ENCODE measurements at places on chromosomes 16 and 17. TPM values are rescaled to one million over a fixed set of nuclear protein-coding genes. Genes with fewer than 3 reads are reported as not detected.
A peak's percentile ranks its signal among the peaks of the same experiment; 100 is the strongest.

- DNase-seq, result no peak
Observed at GRCh38 chr17:2611627-2612026, 18.2 kb downstream of the PAFAH1B1 start.

GRCh38 chr16:58661199-58661830 lies 23.3 kb downstream of the SLC38A7 start:
- peak; percentile 78 for DNase-seq

Gene KRTAP3-2
- not detected for polyA plus RNA-seq

DNA sequence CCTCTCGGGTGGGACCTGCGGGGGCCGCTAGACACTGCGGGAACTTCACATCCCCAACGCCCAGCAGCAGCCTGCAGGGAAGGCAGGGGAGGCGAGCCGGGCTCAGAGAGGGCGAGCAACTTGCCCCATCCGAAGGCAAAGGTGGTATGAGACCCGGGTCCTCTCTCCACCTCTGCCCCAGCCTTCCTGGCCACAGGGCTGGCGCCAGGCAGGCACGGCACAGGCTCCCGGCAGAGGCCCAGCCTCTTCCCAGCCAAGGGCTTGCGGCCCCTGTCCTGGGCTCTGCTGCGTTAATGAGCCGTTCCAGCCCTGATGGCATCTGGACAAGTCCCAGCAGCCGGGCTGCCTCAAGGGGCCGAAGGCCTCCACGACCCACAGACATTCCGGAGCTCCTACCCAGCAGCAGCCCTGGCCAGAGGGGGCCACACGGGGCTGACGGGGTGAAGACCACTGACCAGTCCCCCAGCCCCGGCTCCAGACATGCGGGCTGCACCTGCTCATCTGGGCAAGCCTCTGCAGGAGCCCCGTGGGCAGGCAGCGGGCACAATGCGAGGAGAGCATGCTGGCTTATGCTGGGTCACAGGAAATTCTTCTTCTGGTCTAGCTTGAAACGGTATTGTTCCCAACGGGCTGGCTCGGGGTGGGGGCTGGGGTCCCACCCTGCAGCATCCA lies 1.2 kb upstream of the HS3ST6 start:
- DNase-seq, result no peak

DNA sequence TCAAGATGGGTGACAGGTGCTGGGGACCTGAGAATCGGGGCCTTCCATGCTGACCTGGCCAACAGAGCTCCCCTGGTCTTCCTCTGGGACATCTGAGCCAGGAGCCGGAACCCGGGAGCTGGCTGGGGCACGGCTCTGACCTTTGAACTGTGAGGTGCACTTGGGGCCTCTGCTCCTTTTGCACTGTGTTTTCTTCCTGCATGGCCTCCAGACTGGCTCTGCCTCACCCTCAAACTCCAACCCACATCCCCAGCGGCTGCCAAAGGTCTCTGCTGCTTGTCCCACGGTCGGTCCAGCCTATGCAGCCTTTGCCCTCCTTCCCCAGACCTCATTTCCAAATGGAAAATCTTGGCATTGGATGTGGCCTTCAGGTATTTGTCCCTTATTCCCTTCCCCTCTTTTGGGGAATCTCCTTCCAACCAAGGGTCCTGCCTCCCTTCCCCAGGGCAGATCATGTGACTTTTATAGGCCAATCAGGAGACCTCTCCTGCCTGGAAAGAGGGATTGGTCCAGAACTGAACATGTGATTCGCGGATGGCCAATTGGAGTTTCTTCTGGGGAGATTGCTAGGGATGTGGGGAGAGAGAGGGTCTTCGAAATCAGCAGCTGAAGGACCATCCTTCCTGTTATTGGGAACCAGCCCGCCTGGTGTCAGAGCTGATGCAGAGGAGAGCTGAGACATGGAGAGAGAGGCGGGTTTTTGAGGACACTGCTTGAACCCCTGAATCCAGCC lies 117.9 kb downstream of the CYLD start:
- DNase-seq, result no peak

DNA sequence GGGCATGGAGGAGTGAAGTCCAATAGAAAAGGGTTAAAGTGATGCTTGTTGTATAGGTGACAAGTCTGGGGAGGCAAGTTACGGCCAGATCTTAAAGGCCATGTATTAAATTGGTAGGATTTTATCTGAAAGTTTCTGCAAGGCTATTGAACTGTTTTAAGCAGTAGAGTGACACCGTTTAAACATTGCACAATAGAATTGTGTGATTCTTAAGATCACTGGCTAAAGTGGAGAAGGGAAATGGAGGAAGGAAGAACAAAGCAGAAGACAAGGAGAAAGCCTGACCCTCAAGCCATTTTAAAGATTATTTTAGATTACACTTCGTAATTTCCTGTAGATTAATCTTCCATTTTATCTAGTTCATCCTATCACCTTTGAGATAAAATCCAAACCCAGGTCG lies 5.6 kb upstream of the MPHOSPH6 start:
- no peak for DNase-seq

- peak; percentile 92 for DNase-seq
Observed at GRCh38 chr17:35373534-35373983, at the start of gene SLFN11. Gene SLFN11, minus strand, starts transcription at chr17:35373621. Its CDS starts 9,814 bp downstream, at chr17:35363807.

Gene PSMC3IP
- polyA plus RNA-seq, result 2.9 TPM

Gene KRTAP9-8
- not detected for polyA plus RNA-seq

Gene NUPR1
- 103 TPM for polyA plus RNA-seq

Gene AANAT
- not detected for polyA plus RNA-seq

DNA sequence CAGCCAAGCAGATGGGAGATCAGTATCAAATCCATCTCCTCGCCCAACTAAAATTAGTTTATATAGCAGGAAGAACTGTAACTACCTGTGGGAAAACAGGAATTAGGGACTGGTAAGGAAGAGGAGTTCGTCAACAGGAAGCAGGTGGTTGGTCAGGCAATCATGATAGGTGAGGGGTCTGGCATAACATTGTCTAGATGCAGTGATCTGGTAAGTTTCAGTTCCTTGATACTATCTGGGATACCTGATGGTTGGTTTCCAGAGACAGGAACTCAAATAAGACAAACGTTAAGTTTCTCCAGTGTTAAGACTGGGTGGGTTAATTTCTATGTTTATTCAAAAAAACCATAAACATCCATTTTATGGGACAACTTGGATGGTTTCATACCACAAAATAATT lies 53.8 kb downstream of the CEP112 start:
- DNase-seq, result no peak

Gene ATXN7L3
- 54.4 TPM for polyA plus RNA-seq

- DNase-seq, result no peak
Observed at GRCh38 chr16:89142474-89143195, 28.9 kb upstream of the CDH15 start.

- no peak for DNase-seq
Observed at GRCh38 chr16:19639986-19640421, 78.0 kb downstream of the KNOP1 start.

GRCh38 chr16:85935391-85935973 lies 36.5 kb downstream of the IRF8 start:
- DNase-seq, result no peak

Gene NPIPB2
- polyA plus RNA-seq, result 4.0 TPM

- DNase-seq, result peak; percentile 96
Observed at GRCh38 chr17:29148790-29149430, 31.3 kb downstream of the MYO18A start.

DNA sequence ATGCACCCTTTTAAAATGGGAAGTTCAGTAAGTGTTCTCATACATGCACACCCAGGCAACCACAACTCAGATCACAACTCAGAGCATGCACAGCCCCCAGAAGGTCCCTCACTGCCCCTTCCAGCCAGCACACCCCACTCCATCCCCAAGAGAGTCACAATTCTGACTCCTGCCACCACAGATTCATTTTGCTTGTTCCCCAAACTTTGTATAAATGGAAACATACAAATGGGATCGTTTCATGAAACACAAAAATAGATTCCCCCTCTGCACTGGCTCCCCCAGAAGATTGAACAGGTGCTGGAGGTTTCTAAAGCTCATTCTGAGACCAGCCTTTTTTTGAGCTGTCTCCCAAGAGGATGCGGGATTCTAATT lies 3.3 kb upstream of the TNFRSF13B start:
- DNase-seq, result no peak

Gene TEX19
- polyA plus RNA-seq, result not detected

Gene KCNG4
- not detected for polyA plus RNA-seq

- no peak for DNase-seq
Observed at GRCh38 chr17:16585796-16586195, 16.8 kb upstream of the ZNF287 start.

DNA sequence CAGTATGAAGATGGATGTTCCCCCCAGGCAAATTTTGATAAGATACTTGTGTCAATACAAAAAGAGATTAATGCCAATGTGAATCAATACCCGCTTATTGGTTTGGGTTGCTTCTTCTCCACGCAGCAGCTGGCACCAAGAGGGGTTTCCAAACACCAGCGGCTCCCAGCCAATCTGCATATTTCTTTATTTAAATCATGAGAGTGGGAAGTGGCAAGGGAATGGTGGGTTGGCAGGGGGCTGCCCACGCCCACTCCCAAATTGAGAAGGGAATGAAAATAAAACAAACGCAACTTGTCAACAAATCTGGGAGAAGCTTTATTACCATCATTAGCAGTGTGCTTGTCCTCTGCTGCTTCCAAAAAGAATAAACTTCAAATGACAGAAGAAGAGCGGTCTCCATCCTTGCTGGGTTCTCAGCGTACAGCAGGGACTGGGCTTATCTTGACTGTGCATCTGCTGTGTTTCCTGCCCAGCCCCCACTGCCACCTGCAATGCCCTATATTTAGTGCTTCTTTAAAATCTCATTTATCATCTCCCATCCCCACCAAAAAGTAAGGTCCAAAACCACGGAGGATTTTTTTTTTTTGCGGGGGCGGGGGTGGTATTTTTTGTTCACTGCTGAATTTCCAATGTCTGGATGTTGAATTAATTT lies 34.9 kb upstream of the C16orf78 start:
- no peak for DNase-seq

Gene PRAC2
- not detected for polyA plus RNA-seq

Gene VMP1
- polyA plus RNA-seq, result 54.6 TPM

GRCh38 chr16:4613636-4614570 lies 785 bp downstream of the UBALD1 start:
- no peak for DNase-seq

All from heart left ventricle (tissue), 16 donors.